ENCODE measurements at places on chromosomes 13 and 19. TPM values are rescaled to one million over a fixed set of nuclear protein-coding genes. Genes with fewer than 3 reads are reported as not detected.

Gene RNASEH2B
- total RNA-seq, result 47.3 TPM

Gene ZNF296
- total RNA-seq, result 2.6 TPM

Gene ZNF667
- total RNA-seq, result not detected

Gene DNAAF3
- total RNA-seq, result 0.15 TPM

Gene ZNF613
- 7.9 TPM for total RNA-seq

Gene C13orf42
- 5.9 TPM for total RNA-seq

Gene RASA3
- 16.5 TPM for total RNA-seq

Gene HCST
- total RNA-seq, result 2.4 TPM

GRCh38 chr13:112891477-112892401 is 77.3 kb upstream of the MCF2L start:
- DNase-seq, result peak; percentile 91

- no peak for DNase-seq
Measured at GRCh38 chr19:1471515-1472160, 7.4 kb downstream of the C19orf25 start.

DNA sequence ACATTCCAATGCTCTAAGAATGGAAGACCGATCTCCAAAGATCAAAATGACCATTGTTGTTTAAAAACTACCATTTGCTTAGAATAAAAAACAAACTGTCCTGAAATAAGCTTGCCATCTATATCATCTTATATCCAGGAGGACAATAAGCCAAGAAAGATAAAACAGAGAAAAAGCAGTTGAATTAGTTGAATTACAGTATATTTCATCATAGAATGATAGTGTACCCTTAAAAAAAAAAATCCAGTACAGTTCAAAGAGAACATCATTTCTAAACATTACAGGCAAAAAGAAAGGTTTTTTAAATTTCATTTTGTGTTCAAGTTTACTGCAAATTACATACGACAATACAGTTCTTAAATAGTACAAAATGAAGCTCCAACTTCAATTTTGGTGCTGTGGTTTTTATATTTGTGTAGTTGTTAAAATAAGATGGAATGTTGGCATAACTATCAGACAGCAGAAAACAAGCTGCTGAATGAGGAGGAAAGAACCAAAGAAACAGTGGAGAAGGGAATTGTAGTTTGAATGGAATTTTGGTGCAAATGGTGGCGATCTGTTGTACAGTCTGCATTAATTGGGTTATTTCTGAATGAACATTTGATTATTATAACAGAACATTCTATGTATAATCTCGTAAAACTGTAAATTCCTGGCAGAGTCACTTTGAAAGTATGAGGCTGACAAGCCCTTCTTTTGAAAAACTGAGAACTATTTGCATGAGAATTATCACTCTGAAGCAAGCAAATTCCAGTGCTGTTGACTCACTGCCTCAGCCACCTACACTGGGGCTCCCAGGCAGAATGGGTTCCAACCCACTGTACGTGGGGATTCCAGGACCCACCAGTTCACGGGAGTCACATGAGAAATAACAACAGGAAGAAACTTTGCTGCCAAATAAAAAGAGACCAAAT is 37.7 kb downstream of the LHFPL6 start:
- peak; percentile 65 for DNase-seq

DNA sequence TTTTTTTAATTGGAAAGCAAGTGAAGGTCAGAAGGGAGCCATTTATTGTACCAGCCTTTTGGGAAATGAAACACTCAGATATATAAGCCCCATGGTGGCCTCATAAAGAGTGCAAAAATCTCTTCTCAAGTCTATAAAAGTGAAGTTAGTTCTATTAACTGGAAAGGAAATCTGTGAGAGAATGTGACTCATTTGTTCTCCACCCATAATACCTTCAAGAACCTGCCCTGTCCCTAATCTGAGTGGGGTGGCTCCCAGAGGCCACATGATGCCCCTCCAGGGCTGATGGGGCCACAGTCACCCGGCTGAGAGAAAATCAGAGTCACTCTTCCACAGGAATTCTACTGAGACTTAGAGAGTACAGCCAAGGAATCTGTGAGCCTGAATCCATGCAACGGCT is 65.8 kb upstream of the SERP2 start:
- no peak for DNase-seq

- DNase-seq, result no peak
Measured at GRCh38 chr19:32878988-32879387, 9.4 kb upstream of the SLC7A9 start.

GRCh38 chr19:35856546-35857149 is at the start of gene KIRREL2:
Gene KIRREL2, plus strand, starts transcription at chr19:35856911. Its CDS starts 209 bp downstream, at chr19:35857120.
- peak; percentile 95 for DNase-seq

- DNase-seq, result peak; percentile 44
Measured at GRCh38 chr19:50663482-50663790, 14.2 kb downstream of the C19orf81 start.

DNA sequence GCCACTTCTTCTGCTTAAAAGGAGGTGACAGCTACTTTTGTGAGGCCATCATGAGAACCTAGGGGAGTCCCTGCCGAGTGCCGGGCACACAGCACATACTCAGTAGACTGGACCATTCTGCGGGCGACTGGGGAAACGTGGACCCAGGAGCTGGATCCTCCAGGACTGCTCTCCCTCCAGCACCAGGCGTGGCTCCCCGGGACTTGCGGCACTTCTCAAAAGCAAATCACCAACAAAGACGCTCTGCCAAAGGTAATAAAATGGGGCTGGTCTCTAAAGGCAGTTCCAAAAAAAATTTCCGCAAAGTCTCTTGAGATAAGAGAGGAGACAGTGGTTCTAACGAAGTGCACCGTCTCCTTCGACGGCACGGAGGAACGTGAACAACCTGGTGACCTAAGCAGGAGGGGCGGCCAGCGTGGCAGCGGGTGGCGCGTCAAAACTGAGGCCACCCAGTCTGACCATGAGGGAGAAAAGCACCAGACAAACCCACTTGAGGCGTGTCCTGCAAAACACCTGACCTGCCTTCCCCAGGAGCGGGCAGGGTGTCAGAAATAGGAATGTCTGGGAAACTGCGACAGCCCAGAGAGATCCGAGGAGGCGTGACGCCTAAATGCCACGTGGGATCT is 1.4 kb upstream of the TMPRSS9 start:
- DNase-seq, result peak; percentile 58

GRCh38 chr13:95368998-95369397 is 67.7 kb upstream of the ABCC4 start:
- no peak for DNase-seq

- peak; percentile 98 for DNase-seq
Measured at GRCh38 chr19:55080121-55080967, 4.7 kb downstream of the EPS8L1 start.

DNA sequence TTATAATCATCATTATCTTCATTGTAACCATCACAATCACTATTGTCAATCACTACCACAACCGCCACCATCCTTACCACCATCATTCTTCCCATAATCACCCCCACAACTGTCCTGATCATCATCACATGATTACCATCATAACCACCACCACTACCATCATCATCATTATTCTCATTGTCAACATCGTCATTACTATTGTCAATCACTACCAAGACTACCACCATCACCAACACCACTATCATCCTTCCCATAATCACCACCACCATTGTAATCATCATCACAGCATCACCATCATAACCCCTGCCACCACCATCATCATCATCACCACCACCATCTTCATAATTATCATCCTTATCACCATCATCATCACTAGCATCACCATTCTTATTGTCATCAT is 55.2 kb downstream of the MBD3L1 start:
- DNase-seq, result no peak

GRCh38 chr13:103716718-103717117 is 650.5 kb upstream of the SLC10A2 start:
- DNase-seq, result no peak

GRCh38 chr13:102901615-102902305 is 55.9 kb downstream of the ERCC5 start:
- no peak for DNase-seq

DNA sequence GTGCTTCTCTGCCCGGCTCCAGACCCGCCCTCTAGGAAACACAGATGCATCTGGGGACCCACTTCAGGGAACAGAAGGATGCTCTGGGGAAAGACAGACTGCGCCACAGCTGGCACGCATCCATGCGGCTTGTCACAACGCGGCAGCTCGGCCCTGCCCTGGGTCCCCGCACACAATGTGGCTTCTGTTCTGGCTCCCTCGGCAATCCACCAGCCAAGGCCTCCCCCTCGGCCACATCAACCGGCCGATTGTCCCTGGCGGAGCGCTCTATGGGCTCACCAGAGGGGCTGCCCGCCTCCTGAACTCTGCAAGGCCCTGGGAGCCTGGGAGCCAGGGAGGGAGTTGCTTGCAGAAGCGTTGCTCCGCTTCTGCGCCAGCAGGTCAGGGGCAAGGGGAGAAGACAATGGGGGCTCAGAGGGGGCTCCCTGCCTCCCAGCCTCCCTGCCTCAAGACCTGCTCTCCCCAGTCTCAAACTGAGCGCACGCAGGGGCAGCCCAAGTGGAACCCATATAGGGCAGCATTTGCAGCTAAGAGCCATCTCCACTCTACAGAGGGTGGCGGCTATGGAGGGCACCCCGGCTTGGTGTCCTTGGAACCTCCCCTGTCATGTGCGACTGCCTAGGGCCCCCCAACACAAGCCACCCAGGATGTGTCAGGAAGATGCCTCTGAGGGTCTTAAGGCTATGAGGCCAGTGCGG is 37.9 kb downstream of the MLLT1 start:
- peak; percentile 51 for DNase-seq

DNA sequence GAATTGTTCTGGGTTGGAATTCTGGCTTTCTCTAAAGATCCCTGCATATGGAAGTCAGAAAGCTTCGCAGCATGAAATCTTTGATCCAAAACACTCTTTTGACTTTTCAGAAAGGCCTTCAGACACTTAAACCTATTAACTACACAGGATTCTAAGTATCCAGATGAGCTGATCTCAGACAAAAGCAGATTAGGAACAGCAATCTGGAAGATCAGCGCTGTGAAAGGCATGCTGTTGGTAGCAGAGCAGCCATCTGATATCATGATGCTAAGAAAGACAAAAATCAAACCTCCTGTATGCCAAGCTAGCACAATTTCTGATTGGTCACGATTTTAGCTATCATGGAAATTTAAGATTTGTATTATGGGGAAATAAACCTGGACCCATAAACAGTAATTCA is 589.9 kb downstream of the GPC5 start:
- no peak for DNase-seq

- no peak for DNase-seq
Measured at GRCh38 chr19:7772752-7773291, 9.8 kb downstream of the CLEC4M start.

GRCh38 chr13:43077046-43077445 is 53.7 kb downstream of the DNAJC15 start:
- no peak for DNase-seq

GRCh38 chr13:51929699-51930098 is 67.9 kb downstream of the CCDC70 start:
- DNase-seq, result no peak

GRCh38 chr19:43802216-43802951 is at the start of gene LYPD5:
Gene LYPD5, minus strand, starts transcription at chr19:43802447. Its CDS starts 67 bp downstream, at chr19:43802380.
- DNase-seq, result no peak

DNA sequence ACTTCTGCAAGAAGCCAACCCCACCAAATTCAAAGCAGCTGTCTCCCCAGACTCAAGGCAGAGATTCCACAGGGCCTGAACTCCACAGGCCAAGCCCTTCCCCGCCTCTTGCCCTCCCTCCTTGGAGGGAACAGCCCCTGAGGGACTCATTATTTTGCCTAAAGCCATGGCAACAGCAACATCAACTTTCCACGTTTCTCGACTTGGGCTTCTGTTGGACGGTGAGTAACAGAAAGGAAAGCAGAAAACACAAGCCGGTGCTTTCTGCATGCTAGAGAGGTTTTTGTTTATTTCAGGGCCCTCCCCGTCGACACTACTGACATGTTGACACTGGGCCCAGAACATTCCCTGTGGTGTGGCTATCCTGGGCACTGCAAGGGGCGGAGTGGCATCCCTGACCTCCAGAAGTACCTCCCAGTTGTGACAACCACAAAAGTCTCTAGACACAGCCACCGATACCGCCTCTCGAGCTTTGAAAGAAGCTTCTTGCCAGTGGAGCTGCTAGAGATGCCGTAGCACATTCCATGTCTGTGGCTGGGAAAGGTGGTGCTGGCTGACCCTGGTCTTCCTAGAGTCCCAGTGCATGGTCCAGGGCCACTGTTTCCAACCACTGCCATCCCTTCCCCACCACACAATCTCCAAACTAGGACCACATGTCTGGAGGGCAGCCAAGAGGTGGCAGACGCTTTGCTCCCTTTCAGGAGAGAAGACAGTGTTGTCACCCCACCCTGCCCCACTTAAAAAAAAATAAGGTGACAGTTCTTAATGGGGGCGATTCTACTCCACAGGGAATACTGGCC is 12.8 kb downstream of the CAPS start:
- DNase-seq, result no peak

- DNase-seq, result peak; percentile 69
Measured at GRCh38 chr19:8456064-8456463, 11.3 kb downstream of the HNRNPM start.

DNA sequence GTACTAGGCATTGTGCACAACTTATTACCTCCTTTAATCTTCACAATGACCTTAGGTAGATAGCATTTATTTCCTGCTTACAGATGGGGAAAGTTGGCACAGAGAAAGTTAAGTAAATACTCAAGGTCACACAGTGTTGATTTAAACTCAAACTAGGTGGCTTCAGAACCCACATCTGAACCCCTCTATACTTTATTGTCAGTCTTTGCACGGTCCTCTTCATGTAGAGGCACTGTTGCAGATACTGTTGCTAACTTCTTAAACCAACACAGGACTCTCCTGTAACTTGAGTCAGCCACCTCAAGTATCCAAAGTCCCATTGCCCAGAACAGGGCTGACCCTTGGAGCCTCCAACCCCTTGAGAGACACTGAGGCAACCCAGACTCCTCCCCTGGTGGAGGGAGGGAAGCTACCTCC is 48.8 kb downstream of the FRY start:
- no peak for DNase-seq

GRCh38 chr19:29815231-29815630 is 3.4 kb downstream of the CCNE1 start:
- DNase-seq, result no peak
